ENCODE measurements at places on chromosomes 5 and 9.
A peak's percentile ranks its signal among the peaks of the same experiment; 100 is the strongest.

DNA sequence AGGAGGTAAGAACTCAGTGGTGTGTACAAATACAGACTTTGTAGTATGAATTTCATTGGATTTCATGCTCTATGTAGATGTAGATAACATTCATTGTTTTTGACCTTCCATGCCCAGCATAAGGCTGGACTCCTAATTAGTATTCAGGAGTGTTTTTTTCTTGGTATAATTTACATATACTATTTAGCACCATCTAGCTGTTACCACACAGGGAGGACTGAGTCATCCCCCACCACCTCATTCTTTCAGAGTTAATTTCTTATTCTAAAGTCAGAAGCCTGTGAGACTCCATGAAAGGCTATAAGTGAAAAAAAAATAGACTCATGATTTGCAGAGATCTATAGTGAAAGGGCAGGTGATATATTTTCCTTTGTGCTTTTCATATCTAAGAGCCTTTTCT lies 555.0 kb downstream of the PRR16 start:
- DNase-seq = no peak

DNA sequence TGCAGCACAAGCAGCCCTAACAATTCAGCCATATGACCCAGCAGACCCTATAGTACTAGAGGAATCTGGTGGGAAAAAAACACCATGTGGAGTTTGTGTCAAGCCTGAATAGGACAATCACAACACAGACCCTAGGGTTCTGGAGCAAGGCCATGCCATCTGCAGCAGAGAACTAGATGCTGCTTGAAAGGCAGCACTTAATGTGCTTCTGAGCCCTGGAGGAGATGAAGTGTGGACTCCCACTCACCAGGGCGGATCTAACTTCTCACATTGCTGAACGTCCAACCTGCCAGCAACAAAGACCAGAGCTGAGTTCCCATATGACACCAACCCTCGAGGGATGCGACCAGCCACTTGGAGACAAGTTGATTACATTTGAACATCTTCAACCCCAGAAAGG lies 43.2 kb downstream of the GABBR2 start:
- no peak for DNase-seq

GRCh38 chr9:101912698-101913097 lies 174.3 kb upstream of the GRIN3A start:
- no peak for DNase-seq

DNA sequence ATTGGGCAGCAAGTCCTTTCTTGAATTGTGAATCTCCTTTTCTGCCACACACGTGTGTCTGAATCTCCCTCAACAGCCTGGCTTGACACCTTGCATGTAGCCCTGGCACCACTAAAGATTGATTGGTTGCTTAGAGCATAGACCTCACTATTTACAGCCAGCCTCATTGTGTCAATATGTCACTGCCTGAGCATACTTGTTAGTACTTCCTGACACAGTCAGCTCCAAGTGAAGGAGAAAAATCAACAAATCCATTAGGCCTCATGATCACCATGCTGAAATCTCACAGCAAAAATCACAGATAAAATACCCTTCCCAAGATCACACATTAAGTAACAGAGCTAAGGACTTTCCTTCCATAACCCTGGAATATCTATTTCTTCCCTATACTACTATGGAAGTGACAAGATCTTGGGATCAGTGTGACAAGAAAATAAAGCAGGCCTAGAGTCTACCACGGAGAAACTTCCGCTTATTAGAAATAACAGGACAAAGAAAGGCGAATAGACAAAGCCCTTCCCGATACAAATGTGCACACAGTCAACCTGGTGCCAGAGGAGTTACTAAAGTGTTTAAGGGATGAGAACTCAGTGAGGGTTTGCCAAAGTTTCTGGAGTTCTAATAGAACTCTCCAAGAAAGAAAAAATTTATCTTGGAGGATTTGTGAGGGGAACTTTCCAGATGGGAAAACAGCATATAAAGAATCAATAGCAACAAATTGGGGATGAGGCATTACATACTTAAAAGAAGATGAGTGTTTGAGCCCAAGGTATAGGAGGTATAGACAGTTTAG lies 5.6 kb upstream of the ARL15 start:
- no peak for DNase-seq

GRCh38 chr5:116652196-116652729 lies 77.6 kb upstream of the SEMA6A start:
- peak; percentile 73 for DNase-seq

GRCh38 chr9:138104251-138105122 lies 226.9 kb downstream of the CACNA1B start:
- no peak for DNase-seq

DNA sequence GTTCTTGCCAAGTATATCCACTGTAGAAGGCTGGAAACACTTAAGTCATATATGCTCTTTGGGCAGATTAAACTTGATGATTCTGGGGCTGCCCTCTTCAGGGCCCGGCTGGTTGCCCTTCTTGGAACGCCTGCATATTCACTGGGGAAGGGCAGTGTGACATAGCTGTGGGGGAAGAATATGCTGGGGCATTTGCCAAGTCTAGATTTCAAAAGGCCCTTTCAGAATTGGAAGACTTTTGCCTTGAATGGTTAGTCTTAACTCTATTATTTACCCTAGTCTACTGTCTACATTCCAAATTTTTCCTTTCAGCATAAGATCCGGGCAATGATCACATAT lies 161.2 kb upstream of the PITX1 start:
- no peak for DNase-seq

- no peak for DNase-seq
Observed at GRCh38 chr9:12965303-12965702, 190.5 kb downstream of the LURAP1L start.

- no peak for DNase-seq
Observed at GRCh38 chr5:123089914-123090660, 1.0 kb downstream of the PRDM6 start.

- DNase-seq = no peak
Observed at GRCh38 chr5:141649056-141649688, 2.0 kb downstream of the FCHSD1 start.

GRCh38 chr5:172166030-172166826 lies 21.8 kb downstream of the STK10 start:
- no peak for DNase-seq

- DNase-seq = no peak
Observed at GRCh38 chr9:136644343-136644592, 18.4 kb upstream of the EGFL7 start.

- DNase-seq = no peak
Observed at GRCh38 chr9:36479101-36479500, 79.0 kb upstream of the RNF38 start.

All from anterior cingulate cortex (tissue), 58 donors.